Urinary bladder (tissue), 4 donors: ENCODE measurements at places on chromosomes 7 and 10. TPM values are rescaled to one million over a fixed set of nuclear protein-coding genes. Genes with fewer than 3 reads are reported as not detected.

Gene SSC4D
- 0.37 TPM for total RNA-seq

Gene TAS2R3
- total RNA-seq, result 7.5 TPM

Gene ANKRD22
- total RNA-seq, result 5.0 TPM

GRCh38 chr10:126704649-126705048, 34.2 kb upstream of the C10orf90 start:
- DNase-seq, result no peak

GRCh38 chr7:27097686-27098577, 2.1 kb upstream of the HOXA1 start:
- DNase-seq, result no peak

GRCh38 chr7:121304102-121304658, 24.6 kb upstream of the WNT16 start:
- DNase-seq, result no peak

DNA sequence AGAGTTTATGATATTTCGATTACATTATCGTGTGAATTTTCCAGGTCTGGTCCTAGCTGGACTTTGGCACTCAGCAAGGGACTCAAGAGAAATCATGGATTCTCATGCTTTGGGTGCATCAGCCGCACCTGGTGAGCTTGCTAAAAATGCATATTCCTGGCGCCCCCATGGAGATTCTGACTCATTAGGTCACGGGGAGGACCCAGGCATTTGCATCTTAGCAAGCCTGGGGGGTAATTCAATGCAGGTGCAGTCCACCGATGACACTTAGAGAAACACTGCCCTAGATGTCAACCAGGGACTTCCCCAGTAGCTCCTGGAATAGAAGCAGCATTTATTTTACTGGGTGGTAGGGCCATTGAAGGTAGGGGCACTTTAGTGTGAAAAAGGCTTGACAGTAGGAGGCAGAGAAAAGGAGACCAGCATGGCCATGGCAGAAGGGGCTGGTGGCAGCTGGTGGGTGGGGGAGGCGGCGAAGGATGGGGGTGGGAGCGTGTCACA, 29.9 kb upstream of the PDCD4 start:
- no peak for DNase-seq

- no peak for DNase-seq
Measured at GRCh38 chr10:126842836-126843235, 62.4 kb upstream of the DOCK1 start.

- DNase-seq, result no peak
Measured at GRCh38 chr10:132096223-132096622, 30.5 kb downstream of the JAKMIP3 start.

GRCh38 chr7:2688409-2689342, 674 bp downstream of the AMZ1 start:
- no peak for DNase-seq
